Adrenal gland (tissue), 19 donors: ENCODE measurements at places on chromosomes 16 and 17.

GRCh38 chr16:85622683-85623082 lies 9.6 kb downstream of the GSE1 start:
- DNase-seq = no peak

DNA sequence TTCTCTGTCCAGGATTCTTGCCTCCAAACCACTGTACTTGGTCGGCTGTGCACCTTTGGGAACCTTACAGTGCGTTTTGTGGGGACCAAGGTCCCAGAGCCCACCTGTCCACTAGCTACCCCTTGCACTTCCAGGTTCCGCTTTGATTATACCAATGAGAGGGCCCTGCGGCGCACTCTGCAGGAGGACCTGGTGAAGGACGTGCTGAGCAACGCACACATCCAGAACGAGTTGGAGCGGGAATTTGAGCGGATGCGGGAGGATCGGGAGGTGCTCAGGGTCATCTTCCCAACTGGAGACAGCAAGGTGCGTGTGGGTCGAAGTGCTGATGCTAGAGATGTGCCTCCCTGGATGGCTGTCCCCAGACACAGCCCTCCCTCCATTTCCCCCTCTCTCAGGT lies 18.8 kb downstream of the POLR2A start:
- no peak for DNase-seq

- no peak for DNase-seq
Observed at GRCh38 chr16:83653785-83654184, 154.0 kb upstream of the HSBP1 start.

- peak; percentile 99 for DNase-seq
Observed at GRCh38 chr17:7889166-7889955, 772 bp downstream of the CHD3 start.
